ENCODE measurements at places on chromosomes 5 and 9.

GRCh38 chr5:136133922-136134379 lies 1.3 kb downstream of the SMAD5 start:
- DNase-seq, result no peak

- no peak for DNase-seq
These were observed 47.9 kb downstream of the COL5A1 start for GRCh38 chr9:134689321-134690181.

GRCh38 chr5:60843386-60843935 lies 608 bp downstream of the ELOVL7 start:
- DNase-seq, result peak; percentile 36

GRCh38 chr9:12916042-12916441 lies 141.2 kb downstream of the LURAP1L start:
- peak; percentile 3 for DNase-seq

- DNase-seq, result no peak
These were observed 382.1 kb downstream of the CDH18 start for GRCh38 chr5:19605846-19606407.

- no peak for DNase-seq
These were observed 83.3 kb upstream of the COL5A1 start for GRCh38 chr9:134558124-134558905.

GRCh38 chr5:7074176-7074575 lies 321.8 kb upstream of the ADCY2 start:
- no peak for DNase-seq

- DNase-seq, result no peak
These were observed 65.3 kb upstream of the ADRB2 start for GRCh38 chr5:148760945-148761638.

Measured in hypothalamus (tissue), 51 donors.